Natural killer cell (primary cell): ENCODE measurements at places on chromosomes 3 and 15.

DNA sequence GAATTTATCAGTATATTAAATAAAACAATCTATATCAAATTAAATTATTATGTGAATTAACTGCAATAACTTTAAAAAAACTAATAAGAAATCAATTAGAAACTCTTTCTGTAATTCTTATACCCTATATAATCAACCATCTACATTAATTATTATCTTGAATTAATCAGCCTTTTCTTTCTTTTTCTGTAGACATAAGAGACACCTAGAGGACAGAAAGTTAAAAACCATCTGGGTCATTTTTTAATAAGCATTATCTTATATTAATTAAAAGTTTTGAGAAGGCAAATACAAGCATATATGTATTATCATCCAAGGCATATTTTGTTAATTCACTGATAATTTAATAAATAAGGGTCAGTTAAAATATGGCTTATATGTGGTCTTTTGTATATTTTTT lies 24.2 kb upstream of the SLC25A26 start:
- no peak for DNase-seq

DNA sequence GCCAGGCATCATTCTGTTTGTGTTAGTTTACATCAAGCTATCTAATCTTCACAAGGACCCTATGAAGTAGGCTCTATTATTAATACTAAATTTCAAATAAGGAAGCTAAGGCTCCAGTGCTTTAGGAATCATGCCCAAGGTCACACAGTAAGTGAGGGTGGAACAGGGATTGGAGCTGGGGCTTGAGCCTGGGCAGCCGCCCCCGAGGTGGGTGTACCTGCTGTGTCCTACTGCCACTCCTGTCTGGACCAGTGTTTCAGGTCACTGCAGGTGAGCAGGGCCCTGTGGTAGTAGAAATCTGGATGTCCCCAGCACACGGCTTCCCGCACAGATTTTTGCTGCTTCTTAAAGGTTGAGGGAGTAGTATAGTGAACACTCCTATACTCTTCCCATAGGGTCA lies 6.5 kb downstream of the KLF13 start:
- no peak for DNase-seq

DNA sequence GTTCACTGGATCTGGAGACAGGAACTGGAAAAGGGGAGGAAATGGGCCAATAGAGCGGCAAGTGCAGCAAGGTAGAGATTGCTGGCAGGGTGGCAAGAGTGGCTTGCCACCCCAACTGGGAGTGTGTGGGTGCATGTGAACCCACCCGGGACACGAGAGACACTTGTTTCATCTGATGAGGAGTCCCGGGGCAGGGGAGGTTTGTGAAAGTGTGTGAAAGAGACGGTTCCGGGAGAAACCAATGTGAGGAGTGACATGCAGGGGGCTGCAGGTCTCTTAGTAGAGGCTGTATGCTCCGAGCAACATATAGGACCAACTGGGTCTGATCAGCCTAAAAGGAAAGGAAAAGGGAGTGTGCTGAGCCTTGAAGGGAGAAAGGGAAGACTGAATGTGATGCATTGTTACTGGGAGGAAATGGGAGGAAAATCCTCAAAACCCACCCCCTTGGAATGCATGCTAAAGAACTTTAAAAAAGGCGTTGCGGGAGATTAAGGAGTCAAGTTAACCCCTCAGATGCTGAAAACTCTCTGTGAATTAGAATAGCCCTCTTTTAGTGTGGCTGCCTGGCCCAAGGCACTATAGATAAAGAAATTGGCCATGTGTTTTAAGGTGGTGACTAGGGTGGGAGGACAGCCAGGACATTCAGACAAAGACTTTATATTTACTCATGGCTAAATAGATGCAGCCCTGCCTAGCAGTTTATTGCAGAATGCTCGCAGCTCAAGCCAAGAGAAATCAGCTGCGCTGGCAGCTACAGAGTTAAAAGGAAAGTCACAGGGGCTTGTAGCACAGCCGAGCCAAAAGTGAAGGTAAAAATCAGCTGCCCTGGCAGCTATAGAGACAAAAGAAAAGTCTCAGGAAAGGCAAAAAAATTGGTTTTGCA lies 9.1 kb upstream of the SLC9C1 start:
- peak; percentile 28 for DNase-seq

DNA sequence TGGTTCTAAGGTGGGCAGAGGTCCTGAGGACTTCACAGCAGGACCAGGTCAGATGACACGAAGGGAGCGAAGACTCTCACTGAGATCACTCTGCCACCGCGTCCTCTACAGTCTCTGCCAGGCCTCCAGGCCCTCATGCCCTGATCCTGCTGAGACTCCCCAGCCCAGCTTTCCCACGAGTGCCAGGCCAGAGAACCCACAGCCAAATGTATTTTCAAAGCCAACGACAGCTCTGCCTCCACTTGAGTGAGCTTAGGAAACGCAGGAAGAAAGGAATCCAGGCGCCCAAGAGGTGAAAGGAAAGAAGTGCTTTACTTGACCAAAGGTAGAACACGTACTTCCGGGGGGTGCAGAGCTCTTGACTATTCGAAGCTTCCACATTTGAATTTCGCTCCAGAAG lies 275.0 kb downstream of the XXYLT1 start:
- DNase-seq = no peak

DNA sequence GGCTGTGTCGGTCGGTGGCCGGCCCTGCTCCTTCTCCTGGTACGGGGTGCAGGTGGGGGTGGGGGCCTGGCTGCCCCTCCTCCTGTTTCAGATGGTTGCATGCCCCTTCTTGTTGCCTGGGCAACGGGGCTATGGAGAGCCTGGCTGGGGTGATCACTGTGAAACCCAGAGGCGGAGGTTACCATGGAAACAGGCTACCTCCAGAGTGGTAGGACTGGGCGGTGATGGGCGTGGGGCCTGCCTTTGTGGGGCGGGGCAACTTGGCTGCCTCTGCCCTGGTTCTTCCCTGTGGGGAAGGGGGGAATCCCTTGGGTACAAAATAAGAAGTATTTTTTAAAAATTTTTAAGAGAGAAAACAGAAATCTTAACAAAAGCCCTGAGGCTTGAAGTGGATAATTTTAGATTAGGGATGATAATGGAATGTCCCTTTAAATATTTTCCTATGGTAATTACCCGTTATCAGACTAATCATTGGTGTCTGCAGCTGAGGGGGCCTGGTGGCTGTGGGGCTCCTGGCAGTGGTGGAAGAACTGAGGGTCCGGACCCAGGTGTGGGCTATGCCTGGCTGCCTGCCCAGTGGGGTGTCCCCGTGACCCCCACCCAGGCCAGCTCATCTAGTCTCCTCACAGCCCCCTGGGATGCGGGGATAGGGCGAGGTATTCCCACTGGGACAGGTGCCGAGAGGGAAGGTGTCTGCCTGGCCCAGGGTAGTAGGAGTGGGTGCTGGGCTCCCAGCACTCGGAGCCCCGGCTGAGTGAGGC lies 32.5 kb downstream of the PLXNA1 start:
- no peak for DNase-seq

DNA sequence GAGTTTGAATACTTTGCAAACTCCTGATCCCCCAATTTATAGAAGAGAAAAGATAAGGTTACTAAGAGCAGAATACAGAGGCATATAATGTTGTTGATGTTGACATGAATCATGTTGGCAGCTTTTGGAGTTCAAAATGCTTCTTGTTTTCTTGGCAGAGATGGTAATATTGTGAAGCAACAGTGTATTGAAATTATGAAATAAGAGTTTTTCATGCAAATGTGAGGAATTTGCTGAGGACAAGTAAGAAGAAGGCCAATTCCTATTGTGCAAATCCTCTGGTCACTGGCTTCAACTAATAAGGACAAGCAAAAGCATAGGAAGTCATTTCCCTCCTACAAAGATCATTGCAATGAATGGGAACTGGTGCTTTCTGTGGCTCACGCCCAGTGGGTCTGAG lies 126.9 kb upstream of the CHL1 start:
- no peak for DNase-seq

DNA sequence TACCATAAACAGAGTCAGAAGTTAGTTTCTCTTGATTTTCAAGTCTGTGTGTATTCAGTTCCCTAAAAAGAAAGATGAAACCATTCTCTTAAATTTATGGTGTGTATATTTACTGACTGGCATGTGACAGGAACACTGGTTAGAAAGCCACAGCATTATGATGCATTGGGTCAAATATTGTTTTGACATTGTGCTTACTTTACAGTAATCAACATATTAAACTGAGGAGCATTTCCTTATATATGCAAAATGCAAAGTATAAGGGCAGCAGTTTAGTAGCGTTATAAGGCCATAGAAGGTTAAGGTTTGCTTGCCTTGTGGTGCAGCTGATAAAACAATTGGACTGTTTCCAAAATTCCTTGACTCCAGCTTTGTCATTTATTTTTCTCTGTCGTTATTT lies 72.9 kb downstream of the EPHA3 start:
- DNase-seq = no peak

DNA sequence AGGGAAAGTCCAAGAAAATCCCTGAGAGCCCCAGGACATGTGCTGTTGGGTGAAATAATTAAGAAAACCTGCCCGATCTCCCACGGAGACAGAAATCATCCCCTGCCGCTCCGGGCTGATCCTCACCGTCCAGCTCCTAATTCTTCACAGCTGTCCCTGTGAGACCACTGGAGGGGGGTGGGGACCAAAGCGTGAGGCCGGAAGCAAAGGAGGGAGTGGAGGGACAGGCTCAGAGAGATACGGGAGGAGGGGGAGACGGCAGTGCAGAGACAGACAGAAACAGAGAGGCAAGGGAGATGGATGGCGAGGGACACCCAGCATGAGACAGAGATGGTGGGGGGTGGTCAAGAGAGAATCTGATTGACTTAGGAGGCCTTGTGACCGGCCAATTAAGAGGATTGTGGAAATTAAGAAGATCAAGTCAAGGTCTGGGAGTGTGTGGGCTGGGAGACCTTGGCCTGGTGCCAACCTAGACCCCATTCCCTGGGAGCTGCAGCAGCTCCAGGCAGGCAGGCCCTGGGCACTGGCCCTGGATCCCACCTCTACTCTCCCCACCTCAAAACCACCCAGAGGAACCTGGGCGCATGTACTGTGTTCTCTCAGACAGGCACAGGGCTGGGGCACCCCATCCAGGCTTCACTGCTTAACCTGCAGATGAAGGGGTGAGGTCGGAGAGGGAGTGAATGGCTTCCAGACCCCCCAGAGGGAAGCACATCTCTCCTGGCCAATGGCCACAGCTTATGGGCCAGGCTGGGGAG lies 113.2 kb upstream of the ALDH1A3 start:
- no peak for DNase-seq

DNA sequence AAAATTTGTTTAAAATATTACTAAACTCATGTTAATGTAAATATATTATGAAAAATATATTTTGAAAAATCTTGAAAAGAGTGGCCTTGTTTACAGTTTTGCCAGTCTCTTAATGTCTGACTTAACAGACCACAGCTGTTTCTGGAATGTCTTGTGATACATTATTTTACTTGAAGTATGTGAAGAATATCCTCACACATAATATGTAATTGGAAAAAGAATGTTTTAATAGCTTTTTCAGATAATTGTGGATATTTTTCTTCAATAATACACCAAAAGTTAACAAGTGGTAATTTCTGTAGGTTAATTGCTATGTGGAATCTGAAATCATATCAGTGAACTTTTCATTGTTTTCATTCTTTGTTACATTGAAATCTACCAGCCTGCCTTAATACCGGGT lies 101.3 kb downstream of the UBE2E2 start:
- no peak for DNase-seq

- DNase-seq = no peak
Measured at GRCh38 chr3:119731560-119732343, 28.9 kb downstream of the CFAP91 start.

GRCh38 chr15:71889385-71889784 lies 79.0 kb downstream of the NR2E3 start:
- no peak for DNase-seq

- no peak for DNase-seq
Measured at GRCh38 chr3:170027233-170028102, 10.3 kb upstream of the GPR160 start.

DNA sequence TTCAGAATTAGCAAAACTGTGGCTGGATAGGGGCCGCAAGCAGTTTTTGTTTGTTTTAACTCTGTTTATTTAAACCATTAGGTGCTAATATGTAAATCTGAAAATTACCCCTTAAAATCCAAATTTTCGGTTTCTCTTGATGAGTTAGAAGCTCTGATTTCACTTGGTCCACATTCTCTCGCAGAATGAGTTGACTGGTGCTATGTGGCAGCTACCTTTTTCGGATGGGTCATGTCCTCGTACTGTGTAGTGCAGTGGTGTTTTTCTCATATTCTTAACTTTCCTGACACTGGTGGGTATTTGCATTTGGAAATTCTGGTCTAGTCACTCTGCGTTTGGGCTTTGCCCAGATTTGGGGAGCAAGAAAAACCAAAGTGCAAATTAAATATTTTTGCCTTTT lies 87.1 kb downstream of the DIPK2A start:
- DNase-seq = no peak

DNA sequence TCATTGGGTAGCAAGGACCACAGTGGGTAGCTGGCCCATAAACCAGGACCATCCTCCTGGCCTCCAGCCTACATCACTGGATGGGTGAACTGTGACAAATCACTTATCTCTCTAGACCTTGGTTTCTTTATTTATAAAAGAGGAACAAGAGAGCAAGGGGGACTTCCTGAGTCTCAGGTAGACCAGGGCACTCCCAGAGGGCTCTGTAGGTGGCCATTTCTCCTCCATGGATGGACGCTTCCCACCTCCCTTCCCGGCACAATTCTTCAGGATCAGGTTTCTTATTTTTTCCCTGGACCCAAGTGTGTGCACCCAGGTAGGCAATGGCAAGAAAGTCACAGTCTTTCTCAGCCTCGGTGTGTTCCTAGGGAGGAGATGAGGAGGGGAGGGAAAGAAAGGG lies 41.4 kb upstream of the SPATA12 start:
- no peak for DNase-seq

- DNase-seq = no peak
Measured at GRCh38 chr3:150050510-150050909, 79.8 kb upstream of the PFN2 start.

- DNase-seq = no peak
Measured at GRCh38 chr3:124846189-124846588, 41.0 kb downstream of the ITGB5 start.

DNA sequence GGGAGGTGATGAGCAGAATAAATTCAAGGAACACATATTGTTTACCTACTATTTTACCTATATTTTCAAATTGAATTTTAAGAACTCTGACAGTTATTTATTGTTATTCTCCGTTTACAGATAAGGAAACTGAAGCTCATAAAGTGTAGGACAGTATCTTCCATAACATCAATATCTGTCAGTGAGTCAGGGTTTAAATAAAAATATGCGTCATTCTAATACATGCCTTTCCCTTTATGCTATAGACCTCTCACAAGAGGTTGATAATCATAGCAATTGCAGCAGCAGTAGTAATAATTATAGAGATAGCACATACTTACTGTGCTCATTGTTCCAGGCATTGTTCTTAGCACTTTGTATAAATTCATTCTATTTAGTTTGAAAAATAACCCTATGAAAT lies 101.1 kb downstream of the EPHA6 start:
- no peak for DNase-seq

GRCh38 chr3:26624209-26624765 lies 1.7 kb downstream of the LRRC3B start:
- DNase-seq = no peak

DNA sequence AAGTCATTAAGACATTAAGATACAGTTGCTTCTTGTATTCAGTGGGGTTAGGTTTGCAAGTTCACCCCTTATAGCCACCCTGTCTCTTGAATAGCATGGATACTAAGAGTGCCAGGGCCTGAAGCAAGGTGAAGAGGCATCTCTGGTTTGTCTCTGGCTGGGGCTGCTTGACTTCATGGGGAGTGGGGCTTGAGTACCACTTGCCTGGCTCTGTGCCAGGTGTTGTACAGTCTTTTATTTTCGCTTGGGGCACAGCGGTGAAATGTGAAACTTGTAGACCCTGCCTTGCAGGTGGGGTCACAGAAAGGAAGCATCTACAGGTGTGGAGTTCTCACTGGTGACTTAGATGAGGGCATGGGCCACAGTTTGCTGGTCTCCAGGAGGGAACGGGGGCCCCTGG lies 152.1 kb downstream of the PDE8A start:
- DNase-seq = no peak

- no peak for DNase-seq
Measured at GRCh38 chr3:188546835-188547670, 393.1 kb downstream of the LPP start.
